ENCODE measurements at places on chromosomes 16 and 17.

- no peak for DNase-seq
These were observed 54.9 kb downstream of the HS3ST3A1 start for GRCh38 chr17:13546851-13547250.

- DNase-seq, result peak; percentile 84
These were observed 789 bp upstream of the CCDC57 start for GRCh38 chr17:82213251-82214011.

- no peak for DNase-seq
These were observed 113.5 kb downstream of the CLEC16A start for GRCh38 chr16:11057711-11058345.

DNA sequence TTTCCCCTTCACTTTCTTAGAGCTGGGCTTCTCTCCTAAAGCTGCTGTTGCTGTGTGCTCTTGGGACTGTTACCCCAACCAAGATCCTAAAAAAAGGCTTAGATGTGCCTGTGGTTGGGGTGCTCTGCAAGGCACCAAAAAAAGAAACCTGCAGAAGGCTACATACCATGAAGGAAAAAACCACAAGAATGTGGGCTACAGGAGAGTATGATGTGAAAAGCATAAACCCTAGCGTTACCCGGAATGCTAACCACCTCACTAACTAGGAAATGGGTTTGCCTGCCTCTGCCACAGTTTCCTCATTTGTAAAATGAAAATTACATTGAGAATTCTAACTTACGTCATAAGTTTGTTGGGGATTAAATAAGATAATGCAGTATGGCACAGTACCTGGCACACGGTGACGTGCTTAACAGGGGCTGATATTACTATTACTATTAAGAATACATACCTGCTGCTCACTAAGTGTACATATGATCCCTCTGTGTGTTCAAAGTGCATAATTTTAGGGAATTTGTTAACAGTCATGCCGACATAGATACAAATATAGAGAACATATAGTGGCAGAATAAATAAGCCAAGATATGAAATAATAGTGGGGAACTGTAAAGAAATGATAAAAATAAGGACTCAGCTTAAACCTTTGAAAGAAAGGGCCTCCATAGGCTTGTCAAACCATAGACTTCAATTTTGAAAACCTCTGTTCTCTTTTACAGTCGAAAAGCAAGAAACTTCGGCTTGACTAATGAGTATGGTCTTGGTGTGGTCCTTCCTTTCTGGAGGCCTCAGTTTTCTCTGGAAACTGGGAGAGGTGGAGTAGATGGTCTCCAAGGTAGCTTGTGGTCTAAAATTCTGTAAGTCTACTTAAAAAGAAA lies 177.8 kb upstream of the TBX2 start:
- no peak for DNase-seq

GRCh38 chr17:62676952-62677596 lies 49.6 kb downstream of the MRC2 start:
- DNase-seq, result no peak

DNA sequence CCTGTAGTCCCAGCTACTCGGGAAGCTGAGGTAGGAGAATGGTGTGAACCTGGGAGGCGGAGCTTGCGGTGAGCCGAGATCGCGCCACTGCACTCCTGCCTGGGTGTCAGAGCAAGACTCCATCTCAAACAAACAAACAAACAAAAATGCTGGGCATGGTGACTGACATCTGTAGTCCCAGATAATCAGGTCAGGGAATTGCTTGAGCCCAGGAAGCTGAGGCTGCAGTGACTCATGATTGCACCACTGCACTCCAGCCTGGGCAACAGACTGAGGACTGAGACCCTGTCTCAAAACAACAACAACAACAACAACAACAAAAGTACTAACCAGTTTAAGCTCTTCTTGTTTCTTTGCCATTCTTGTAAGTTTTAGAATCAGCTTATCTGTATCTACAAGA lies 383.0 kb upstream of the PMFBP1 start:
- no peak for DNase-seq

DNA sequence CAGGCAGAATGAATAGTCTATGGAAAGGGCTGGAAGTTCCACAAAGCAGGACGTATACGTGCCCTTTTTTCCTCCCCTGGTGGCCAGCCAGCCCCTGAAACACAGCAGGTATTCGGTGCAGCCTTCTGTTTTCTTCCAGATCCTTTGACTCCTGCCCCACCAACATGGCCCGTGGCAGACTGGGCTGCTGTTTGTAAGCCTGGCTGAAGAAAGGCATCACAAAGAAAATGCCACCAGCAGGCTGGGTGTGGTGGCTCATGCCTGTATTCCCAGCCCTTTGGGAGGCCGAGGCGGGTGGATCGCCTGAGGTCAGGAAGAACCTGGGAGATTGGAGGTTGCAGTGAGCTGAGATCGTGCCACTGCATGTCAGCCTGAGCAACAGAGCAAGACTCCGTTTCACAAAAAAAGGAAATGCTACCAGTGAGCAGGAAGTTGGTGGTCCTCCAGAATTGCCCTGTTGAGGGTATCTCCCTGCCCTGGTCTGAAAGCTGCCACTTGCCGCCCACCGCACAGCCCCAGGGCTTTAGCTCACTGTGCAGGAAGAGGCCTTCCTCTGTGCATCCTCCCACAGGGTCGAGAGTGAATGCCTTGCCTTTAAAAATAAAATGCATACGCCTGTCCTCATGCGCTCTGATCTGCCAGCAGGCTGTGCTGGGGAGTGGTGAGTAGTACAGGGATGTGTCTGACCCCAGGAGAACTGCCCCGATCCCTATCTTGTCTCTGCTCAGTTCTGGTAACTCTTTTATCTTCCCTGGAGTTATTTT lies 587.7 kb downstream of the MAF start:
- no peak for DNase-seq

- no peak for DNase-seq
These were observed 68.2 kb upstream of the ZNF423 start for GRCh38 chr16:49924078-49924477.

- DNase-seq, result no peak
These were observed 13.1 kb upstream of the SEZ6 start for GRCh38 chr17:29018788-29019474.

DNA sequence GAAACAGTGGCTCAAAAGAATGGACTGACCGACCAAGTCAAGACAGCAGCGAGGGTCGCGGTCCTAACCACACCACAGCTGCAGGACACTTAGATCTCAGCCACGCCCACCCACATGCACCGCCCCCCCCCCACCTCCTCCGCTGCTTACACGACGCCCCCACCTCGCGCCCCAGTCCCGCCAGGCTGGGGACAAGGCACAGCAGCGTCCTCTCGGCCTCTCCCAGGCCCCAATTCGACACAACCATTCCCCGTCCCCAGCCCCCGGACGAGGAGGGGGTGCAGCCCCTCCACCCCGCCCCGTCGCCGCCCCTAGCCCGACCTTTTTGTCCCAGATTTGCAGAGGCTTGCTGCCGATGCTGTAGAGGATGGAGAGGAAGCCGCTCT lies 477 bp downstream of the CFAP20 start:
- no peak for DNase-seq

DNA sequence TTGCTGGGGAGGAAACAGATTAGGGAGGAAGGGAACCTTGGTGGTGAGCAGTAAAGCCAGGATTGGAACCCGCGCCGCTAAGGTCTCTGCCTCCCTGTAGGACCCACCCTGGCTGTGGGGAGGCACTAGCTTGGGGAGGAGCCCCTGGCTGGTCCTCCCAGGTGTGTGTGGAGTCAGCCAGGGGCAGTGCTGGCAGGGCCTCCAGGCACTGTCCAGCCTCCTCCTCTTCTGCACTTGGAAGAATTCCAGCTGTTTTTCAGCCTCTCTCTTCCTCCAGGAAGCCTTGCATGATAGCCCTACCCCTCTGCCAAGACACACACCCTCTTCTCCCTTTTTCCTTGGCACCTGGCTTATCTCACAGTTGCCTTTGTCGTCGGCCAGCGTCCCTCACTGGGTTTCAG lies 34.8 kb downstream of the TMEM235 start:
- no peak for DNase-seq

DNA sequence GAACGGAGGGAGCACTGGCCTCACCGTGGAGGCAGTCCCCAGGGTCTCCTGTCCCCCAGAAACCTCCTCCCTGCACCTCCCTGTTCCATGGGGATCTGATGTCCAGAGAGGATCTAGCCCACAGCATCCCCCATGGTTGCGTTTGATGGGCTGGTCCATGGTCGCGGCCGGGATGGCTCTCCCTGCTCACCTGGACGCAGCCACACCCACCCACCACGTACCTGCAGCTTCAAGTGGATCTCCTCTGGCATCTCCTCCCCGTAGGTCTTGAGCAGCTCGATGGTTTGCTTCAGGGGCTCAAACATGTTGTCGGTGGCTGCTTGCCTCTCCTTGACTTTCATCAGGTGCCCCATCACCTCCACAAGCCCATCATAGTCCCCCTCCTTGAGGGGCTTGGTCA lies 47.9 kb downstream of the DNAH17 start:
- DNase-seq, result no peak

DNA sequence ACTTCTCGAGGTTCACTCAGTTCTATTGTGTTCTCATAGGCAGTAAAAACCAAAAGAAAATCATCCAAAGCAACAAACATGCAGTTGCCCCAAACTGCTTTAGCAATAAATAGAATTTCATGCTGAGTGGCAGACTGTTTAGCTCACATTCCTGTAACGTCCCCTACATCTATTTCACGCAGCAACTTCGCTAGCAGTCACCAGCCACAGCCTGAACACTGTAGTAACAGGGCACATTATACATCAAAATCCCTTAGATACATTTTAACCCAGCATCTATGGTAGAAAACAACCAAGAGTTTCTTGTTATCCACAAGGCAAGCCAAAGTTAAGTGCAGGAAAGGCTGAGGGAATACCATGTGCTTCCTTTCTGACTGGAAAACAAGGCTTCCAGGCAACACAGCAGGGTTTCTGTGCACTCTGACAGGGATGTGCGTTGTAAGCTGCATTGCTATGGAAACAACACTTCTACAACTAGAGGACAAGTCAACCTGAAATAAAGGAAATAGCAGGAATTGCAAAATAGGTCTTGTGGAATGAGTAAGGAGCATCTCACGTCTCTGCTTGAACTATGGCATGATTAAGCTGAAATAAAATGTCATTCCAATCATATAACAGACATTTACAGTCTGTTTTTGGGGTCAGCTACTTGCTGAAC lies 55.4 kb downstream of the CFDP1 start:
- no peak for DNase-seq

DNA sequence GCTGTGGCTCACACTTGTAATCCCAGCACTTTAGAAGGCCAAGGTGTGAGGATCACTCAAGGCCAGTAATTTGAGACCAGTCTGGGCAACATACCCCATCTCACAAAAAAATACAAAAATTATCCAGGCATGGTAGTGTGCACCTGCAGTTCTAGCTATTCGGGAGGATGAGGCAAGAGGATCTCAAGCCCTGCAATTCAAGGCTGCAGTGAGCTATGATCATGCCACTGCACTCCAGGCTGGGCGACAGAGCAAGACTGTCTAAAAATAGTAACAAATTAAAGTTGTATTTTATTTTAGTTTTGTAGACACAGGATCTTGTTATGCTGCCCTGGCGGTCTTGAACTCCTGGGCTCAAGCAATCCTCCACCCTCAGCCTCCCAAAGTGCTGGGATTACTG lies 18.2 kb downstream of the USP31 start:
- no peak for DNase-seq

DNA sequence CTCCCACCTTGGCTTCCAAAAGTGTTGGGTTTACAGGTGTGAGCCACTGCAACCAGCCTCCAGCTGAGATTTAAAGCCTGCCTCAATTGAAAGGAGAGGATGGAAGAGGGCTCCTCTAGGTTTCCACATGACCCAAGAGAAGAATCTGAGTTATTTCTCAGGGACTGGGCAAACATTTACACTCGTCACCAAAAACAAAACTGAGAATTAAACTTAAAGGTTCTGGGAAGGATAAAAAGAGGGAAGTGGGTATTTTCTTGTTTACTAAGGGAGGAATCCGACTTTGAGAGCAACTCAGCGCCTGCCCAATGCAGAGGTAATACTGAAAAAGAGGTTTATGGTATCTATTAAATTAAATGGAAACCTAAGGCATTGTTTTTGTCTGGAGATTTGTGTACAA lies 13.3 kb downstream of the HOXB1 start:
- no peak for DNase-seq

DNA sequence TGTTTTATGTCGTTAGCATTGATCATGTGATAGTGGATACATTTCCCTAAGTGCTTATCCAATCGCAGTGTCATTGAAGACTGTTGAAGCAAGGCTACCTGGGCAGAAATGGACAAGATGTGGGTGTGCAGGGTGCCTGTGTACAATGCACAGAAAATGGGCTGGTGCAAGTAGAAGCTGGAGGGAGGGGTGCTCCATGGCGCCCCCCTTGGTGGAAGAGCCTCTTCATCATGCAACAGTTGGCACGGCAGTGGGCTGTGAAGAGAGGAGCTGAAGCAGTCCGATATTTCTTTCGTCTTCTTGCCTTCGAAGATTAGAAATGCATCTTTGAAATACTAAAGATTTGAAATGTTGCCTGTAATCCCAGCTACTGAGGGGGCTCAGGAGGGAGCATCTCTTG lies 100.5 kb downstream of the PLCG2 start:
- DNase-seq, result no peak

DNA sequence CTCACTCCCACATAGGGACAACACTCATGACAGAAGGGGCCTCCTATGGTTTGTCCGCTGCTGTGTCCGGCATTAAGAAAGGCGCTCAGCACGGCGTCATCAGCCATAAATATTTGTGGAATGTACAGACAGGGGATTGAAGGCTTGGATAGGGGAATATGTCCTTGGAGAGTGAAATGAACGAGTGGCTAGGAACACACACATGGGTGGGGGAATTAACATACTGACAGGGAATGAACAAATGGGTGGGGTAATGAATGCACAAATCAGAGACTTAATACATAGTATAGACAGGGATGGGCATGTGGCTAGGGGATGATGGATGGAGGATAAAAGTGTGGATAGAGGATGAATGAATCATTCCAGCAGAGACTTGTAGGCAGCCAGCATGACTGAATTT lies 154.0 kb upstream of the HSBP1 start:
- DNase-seq, result no peak

DNA sequence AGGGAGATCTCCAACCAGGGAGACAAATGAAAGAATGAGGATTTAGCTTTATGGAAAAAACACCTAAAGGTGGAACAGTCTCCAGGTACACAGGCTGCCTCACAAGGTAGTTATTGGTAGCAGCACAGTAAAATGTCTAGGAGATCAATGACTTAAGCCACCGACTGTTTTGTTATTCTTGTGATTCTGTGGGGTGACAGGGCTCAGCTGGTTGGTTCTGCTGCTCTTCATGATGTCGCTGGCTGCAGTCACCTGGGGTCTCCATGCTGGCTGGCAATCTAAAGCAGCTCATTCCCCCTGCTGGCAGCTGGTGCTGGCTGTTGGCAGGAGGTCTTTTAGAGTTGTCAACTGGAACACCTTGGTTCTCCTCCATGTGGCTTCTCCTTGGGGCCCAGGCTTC lies 69.2 kb downstream of the FOXL1 start:
- no peak for DNase-seq
